CD14-positive monocyte (primary cell): ENCODE measurements at places on chromosomes 11 and 22. TPM values are rescaled to one million over a fixed set of nuclear protein-coding genes. Genes with fewer than 3 reads are reported as not detected.

The PLEKHB1 gene
- polyA plus RNA-seq, result 0.88 TPM

The MRGPRX3 gene
- polyA plus RNA-seq, result not detected

The LRRN4CL gene
- polyA plus RNA-seq, result not detected

The MISFA gene
- polyA plus RNA-seq, result not detected

- no peak overlapping the region for H3K27ac ChIP-seq
- peaks cover 22% of the 10 kb centered on the region for H3K36me3 ChIP-seq
- H3K4me3 ChIP-seq, result no peak overlapping the region
- no peaks in the 10 kb centered on the region for H3K4me1 ChIP-seq
- H3K27me3 ChIP-seq, result no peaks in the 10 kb centered on the region
Observed at GRCh38 chr22:20590477-20591294, 83.3 kb downstream of the MED15 start.

GRCh38 chr11:35419184-35419829 lies at the start of gene SLC1A2:
Gene SLC1A2, minus strand, starts transcription at chr11:35419558. Its CDS starts 592 bp downstream, at chr11:35418966.
- no peak within 1 kb of the TSS for H3K4me3 ChIP-seq
- H3K36me3 ChIP-seq, result no peaks in the 10 kb centered on the region
- H3K27me3 ChIP-seq, result peaks cover 87% of the 10 kb centered on the region
- peaks cover 18% of the 10 kb centered on the region for H3K4me1 ChIP-seq
- H3K27ac ChIP-seq, result no peak within 1 kb of the TSS

DNA sequence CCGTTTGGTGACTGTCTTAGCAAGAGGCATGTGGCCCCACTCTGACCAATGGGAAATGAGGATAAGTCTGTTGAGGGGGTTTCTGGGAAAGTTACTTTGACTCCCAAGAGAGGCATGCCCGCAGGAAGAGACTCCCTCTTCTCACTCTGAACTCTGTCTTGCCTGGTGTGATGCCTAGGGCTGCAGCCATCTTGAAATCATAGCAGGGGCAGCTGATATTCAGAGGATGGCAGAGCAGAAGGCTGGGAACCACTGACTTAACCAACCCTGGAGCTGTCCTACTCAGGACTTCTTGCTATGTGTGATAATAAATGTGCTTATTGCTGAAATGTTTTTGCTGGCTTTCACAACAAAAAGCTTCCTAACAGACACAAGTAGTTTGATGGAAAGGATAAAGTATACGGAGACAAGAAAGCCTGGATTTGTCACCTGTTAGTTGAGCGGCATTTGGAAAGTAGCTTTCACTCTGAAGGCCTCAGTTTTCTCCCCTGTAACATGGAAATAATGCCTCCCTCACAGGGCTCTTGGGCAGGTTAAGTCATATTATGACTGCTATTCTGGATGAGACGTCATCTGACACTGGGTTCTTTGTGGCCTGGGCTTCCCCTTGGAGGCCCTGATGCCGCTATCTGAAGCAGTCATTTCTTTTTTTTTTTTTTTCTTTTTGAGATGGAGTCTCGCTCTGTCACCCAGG lies 128.5 kb downstream of the CEP164 start:
- no peak for DNase-seq
- no peak overlapping the region for H3K4me3 ChIP-seq
- H3K27ac ChIP-seq, result no peak overlapping the region
- peaks cover 10% of the 10 kb centered on the region for H3K4me1 ChIP-seq
- H3K27me3 ChIP-seq, result no peaks in the 10 kb centered on the region
- H3K36me3 ChIP-seq, result no peaks in the 10 kb centered on the region

- no peak overlapping the region for H3K27ac ChIP-seq
- no peak for DNase-seq
- no peak overlapping the region for H3K4me3 ChIP-seq
- no peaks in the 10 kb centered on the region for H3K27me3 ChIP-seq
Observed at GRCh38 chr11:57938351-57938750, 85.3 kb upstream of the OR9Q1 start.
